ENCODE measurements at places on chromosomes 1 and 21.

GRCh38 chr1:97396463-97396862 is 524.4 kb downstream of the DPYD start:
- no peak for DNase-seq

- DNase-seq = no peak
Measured at GRCh38 chr1:177119311-177119710, 45.2 kb downstream of the ASTN1 start.

- peak; percentile 9 for DNase-seq
Measured at GRCh38 chr1:117600966-117601365, 4.9 kb upstream of the TENT5C start.

DNA sequence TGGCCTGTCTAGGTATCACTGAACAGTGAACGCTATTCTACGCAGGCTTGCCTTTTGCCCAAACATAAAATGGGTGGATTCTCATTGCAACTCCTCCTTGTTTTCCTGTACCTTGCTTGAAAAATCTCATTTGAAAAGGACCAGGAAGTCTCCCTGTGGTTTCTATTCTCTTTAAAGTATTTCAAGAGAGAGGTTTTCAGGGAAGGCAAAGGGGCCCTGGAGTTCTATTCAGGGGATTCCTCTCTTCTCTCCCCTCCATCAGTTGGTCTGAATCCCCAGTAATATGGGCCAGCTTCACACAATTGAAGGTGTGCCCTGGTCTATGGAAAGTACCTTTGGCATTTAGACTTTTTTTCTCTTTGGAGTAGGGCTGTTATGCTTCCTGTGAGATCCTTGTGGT is 311.3 kb downstream of the RGS7 start:
- DNase-seq = no peak

GRCh38 chr1:19080721-19081120 is 124.2 kb upstream of the IFFO2 start:
- no peak for DNase-seq

DNA sequence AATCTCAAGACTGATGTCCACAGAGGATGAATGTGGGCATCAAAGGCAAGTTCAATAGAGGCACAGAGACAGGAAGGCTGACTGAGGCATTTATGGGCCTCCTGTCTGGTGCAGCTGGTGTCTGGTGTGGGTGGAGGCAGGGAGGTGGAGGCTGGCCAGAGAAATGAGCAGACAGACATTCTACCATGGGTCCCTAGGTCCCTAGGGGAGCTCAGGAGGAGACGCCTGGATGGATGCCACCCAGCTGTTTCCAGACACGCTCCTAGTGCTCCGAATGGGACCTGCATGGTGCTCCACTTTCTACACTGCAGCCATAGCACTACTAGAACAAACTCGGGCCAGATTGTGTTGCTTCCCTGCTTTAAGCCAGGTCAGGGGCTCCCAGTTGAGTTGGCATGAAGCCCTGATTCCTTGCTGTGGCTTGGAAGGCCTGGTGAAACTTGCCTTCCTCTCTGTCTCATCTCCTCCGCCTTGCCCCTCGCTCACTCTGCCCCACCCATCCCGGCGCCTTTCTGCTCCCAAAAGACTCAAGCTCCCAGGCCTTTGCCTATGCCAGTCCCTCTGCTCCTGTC is 25.3 kb downstream of the PADI2 start:
- DNase-seq = no peak

GRCh38 chr1:159009704-159010361 is at the start of gene IFI16:
TSS of gene IFI16 (plus strand) at chr1:159009907. CDS start at chr1:159014681, 4,774 bp downstream.
- DNase-seq = peak; percentile 60

- DNase-seq = no peak
Measured at GRCh38 chr1:82706741-82707140, 906.0 kb downstream of the ADGRL2 start.

- no peak for DNase-seq
Measured at GRCh38 chr1:119245881-119246280, 105.4 kb upstream of the WARS2 start.

DNA sequence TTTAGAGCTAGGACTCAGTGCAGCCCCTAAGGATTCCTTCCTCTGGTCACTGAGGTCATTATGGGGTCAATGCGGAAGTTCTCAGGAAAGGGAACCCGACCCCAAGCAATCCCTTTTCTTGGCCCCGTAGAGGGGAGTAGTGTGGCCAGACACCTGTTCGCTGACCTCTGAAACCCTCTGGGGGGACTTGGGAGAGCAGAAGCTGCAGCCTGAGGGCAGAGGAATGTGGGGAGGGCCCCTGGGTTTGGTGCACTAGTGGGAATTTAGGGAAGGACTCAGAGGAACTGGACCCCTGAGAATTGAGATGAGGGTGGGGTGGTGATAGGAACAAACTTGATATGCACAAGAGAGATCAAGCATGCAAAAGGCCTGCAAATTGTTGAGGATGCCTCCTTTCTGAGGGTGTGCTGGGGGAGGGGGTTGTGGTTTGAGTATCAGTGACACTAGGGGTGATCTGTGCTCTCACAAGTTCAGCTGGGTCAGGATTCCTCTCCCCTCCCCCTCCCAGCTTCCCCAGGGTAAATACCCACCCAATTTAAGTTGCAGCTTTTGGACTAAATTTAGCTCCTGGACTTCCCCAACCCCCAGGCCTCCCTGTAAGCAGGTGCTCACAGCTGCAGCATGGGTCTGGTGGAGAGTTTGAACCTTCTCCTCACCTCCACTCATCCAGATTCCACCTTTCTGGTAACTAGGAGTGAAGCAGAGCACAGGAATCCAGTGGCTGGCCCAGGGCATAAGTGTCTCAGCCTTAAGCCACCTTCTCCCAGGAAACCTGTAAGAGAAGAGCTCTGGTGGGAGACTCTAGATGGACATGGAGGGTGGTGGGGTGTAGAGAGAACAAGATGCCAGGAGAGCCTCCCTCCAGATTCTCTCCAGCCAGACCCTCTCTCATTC is 13.5 kb downstream of the ADAMTSL4 start:
- DNase-seq = peak; percentile 75

DNA sequence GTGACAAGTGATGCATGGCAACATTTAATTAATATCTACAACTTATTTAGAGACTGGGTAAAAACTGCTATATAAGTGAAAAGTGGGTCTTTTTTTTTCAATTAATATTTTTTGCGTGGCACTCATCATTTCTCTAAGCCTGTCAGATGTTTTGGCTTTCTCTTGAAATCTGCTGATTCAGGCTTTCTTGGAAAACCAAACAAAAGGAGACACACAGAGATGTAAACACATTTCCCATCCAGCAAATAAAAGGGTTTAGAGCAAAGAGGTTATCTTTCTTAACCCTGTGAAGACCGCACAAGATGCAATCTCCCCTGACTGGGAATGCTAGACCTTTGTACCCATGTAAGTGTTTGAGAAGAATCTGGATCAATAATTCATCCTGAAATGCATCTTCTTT is 48.7 kb upstream of the PLXNA2 start:
- DNase-seq = no peak

DNA sequence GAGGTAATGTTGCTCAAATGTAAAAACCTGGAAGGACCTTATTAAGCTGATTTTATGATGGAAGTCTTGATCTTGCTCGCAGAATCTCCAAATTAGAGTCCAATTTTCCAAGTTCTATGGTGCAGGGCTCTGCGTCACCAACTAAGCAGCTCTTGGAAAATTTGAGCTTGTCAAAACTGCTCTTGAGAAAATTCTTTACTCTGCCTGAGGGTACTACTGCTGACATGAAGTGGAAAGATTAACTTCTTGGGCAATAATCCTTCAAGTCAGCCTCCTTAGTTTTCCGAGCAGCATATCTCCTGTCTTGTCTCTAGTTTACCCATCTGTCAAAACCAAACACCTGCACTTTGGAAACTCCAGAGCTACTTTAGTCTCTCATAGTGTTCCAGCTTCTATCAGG is 293.7 kb downstream of the KCTD3 start:
- DNase-seq = no peak

DNA sequence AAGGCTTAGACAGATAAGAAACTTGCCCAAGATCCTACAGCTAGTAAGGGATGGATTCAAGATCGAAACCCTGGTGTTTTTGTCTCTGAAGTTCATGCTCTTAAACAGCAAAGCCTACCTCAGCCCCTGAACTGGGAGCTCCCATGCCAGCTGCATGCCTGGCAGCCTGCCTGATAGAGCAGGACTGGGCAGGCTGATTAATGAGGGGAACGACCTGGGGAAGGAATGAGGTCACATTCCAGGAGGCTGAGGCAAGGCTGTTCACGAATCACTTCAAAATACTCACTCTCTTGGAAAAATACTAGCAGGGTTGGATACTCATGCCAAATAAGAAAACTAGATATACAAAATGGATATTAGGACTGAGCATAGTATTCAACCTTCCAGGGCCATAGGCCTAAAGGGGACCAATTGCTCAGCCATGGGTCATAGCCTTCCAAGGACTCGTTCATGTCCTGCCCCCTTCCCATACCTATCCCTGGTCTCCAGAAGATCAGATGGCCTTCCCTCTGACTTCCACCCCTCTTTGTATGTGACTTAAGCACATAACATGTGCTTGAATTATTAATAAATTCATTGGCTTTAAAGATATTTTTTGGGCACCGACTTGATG is 15.6 kb upstream of the TACSTD2 start:
- DNase-seq = peak; percentile 39

- DNase-seq = no peak
Measured at GRCh38 chr1:225484657-225485214, 56.9 kb upstream of the LBR start.

- DNase-seq = no peak
Measured at GRCh38 chr1:158274797-158275196, 14.9 kb upstream of the CD1C start.

- DNase-seq = no peak
Measured at GRCh38 chr1:196105901-196106300, 502.3 kb downstream of the KCNT2 start.

DNA sequence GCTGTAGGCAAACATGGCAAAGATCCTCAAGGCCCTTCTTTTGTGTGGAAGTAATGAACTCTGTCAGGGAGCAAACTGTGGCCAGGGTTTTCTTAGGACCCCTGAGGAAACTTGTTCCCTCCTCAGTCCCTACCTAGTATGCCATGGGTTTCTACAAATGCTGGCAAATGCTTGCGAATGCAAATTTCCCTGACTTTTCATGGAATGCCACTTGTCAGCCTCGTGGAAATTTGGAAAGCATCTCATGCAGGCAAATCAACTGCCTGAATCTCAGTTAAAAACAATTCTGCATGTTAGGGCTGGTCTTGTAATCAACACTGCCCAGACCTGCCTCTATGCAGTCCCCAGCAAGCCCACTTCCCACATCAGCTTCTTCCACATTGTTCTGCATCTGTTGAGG is 334.9 kb upstream of the AJAP1 start:
- DNase-seq = no peak

DNA sequence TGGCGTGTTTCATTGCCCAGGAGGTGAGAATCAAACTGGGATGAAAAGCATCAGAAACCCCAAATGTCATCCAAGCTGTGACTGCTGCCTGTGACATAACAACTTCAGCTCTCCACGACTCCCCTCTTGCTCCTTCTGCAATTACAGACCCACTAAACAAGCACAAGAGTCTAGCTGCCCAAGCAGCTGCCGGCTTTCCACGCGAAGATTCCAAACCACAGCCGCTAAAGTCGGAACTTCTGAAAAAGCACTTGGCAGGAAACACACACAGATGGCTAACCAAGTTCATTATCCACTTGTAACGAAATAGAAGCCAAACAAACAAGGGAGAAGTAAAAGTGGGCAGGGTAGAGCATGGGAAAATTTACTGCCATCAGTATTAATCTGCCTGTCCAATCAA is 198.1 kb downstream of the SLC35F3 start:
- peak; percentile 81 for DNase-seq

GRCh38 chr21:25563361-25564116 is 43.7 kb downstream of the MRPL39 start:
- no peak for DNase-seq

- DNase-seq = no peak
Measured at GRCh38 chr21:46054031-46054430, 43.9 kb upstream of the COL6A2 start.

- DNase-seq = peak; percentile 76
Measured at GRCh38 chr1:153612755-153613331, at the start of gene S100A16. TSS of gene S100A16 (minus strand) at chr1:153613137. CDS start at chr1:153608151, 4,986 bp downstream.

DNA sequence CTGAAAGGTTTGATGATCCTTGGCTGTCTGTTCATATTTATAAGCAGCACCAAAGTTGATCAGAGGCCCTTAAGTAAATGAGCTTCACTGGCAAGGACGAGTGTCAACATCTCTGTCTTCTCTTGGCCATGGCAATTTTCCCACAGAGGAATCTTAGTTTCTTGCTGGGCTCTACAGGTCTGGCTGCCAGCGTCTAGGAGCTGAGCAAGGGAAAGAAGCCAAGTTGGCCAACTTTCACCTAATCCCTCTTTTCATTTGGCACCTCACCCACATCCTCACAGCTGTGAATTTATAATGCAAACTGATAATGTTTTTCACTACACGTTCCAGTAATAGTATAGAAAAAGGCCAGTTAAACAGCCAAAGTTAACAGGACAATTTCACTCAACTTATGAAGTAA is 99.0 kb upstream of the LBR start:
- DNase-seq = no peak

Data from femur (tissue), 1 donor.